ENCODE measurements at places on chromosomes 7 and 10. TPM values are rescaled to one million over a fixed set of nuclear protein-coding genes. Genes with fewer than 3 reads are reported as not detected.

GRCh38 chr10:35012781-35013180, 77.4 kb downstream of the CUL2 start:
- peaks cover 33% of the 10 kb centered on the region for H3K36me3 ChIP-seq
- no peak overlapping the region for H3K27ac ChIP-seq
- DNase-seq, result no peak
- H3K4me1 ChIP-seq, result no peaks in the 10 kb centered on the region
- H3K27me3 ChIP-seq, result no peaks in the 10 kb centered on the region

DNA sequence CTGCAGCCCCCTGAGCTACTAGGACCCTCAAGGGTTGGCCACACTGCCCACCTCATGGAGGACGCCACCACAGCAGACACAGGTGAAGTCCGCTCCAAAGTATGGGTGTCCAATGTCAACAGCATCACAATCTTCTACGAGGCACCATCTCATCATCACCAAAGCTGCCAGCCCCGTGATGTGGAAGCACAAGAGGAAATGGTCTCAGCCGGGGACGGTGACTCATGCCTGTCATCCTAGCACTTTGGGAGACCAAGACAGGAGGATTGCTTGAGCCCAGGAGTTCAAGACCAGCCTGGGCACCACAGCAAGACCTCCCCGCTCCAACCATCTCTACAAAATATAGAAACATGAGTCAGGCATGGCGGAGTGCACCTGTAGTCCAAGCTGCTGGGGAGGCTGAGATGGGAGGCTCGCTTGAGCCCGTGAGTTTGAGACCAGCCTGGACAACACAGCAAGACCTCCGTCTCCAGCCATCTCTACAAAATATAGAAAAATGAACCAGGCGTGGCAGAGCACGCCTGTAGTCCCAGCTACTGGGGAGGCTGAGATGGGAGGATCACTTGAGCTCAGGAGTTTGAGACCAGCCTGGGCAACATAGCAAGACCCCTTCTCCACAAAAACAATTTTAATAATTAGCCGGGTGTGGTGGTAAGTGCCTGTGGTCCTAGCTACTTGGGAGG, 48.8 kb upstream of the MYL10 start:
- H3K4me3 ChIP-seq, result no peak overlapping the region
- H3K27me3 ChIP-seq, result no peaks in the 10 kb centered on the region
- no peak for DNase-seq
- no peak overlapping the region for H3K27ac ChIP-seq
- H3K36me3 ChIP-seq, result no peaks in the 10 kb centered on the region
- H3K4me1 ChIP-seq, result peaks cover 17% of the 10 kb centered on the region

DNA sequence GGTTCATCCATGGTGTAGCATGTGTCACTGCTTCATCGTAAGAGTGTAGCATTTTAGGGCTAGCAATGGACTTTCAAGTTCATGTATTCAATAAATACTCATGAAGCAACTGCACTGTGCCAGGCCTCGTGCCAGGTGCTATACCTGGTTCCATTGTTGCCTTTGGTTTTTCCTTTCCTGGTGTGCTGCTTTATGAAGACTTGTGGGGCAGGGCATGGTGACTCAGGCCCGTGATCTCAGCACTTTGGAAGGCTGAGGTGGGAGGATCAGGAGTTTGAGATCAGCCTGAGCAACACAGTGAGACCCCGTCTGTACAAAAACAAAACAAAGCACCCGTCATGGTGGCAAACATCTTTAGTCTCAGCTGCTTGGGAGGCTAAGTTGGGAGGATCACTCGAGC, 2.2 kb upstream of the CPA4 start:
- DNase-seq, result no peak
- H3K36me3 ChIP-seq, result no peaks in the 10 kb centered on the region
- no peak overlapping the region for H3K27ac ChIP-seq
- H3K4me1 ChIP-seq, result peaks cover 7% of the 10 kb centered on the region
- H3K4me3 ChIP-seq, result no peak overlapping the region
- H3K27me3 ChIP-seq, result no peaks in the 10 kb centered on the region

DNA sequence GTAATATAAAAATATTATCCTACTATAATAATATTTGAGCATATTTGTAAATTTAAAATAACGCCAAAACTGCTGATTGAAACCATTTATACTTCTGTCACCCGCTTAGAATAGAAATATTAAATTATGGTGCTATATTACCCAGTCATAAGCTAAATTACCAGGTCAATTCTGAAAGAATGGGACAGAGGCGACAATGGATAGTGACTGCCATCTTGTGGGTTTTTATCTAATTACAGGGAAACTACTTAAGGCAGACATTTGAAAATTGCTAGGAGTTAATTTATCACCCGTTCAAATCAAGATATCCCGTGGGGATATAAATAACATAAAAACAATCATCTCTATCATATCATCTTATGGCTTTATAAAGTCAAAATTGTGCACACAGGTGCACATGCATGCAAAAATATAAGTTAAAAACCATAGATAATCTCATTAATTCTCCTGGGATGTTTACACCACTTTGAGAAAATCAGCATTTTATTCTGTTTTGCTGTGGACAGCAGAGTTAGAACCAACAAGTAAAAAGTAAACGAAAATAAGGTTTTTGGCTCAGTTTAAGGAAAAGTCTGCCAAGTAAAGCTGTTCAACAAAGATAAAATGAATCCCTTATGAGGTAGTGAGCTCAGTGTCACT, 41.3 kb upstream of the HPSE2 start:
- H3K4me3 ChIP-seq, result no peak overlapping the region
- H3K4me1 ChIP-seq, result no peaks in the 10 kb centered on the region
- DNase-seq, result no peak
- no peak overlapping the region for H3K27ac ChIP-seq

DNA sequence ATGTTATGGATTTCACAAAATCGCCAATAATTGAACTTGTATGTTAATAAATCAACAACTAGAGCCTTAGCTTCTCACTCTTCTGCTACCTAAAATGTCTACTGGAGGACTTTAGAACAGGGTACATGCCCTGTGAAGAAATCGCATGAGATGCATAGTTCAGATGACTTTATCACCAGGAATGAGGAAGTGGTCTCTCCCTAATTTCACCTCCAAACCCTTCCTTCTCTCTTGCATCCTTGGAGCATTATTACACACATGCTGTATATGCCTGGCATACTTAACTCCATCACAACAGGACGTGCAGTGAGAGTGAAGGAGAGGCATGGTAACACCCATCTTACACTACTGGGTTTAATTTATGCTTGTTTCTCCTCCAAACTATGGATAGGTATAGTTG, 27.8 kb downstream of the RHEB start:
- peaks cover 23% of the 10 kb centered on the region for H3K4me1 ChIP-seq
- no peak overlapping the region for H3K4me3 ChIP-seq
- no peaks in the 10 kb centered on the region for H3K27me3 ChIP-seq
- H3K36me3 ChIP-seq, result peaks cover 6% of the 10 kb centered on the region
- no peak for DNase-seq

DNA sequence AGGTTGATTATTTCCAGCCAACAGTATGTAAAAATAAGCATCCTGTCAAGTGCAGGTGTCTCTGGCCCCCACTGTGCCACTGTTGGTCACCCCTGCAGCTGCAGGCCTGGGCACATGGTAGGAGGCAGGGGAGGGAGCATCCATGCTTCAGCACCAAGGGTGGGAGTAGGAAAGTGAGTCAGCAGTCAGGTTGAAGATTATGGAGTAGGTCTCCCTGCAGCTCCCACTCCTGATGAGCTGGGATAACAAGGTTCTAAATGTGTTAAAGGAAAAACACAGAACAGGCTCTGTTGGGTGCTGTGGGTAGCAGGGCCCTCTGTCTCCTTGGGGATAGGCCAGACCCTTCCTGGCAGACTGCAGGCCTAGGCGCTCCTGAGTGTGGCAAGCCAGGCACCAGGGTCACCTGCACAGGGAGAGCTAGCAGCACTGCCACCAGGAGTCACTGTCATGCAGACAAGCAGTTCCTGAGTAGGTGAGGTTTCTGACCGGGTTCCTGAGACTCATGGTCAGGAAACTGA, 59.3 kb downstream of the NUDCD3 start:
- no peaks in the 10 kb centered on the region for H3K27me3 ChIP-seq
- DNase-seq, result no peak
- no peak overlapping the region for H3K27ac ChIP-seq

DNA sequence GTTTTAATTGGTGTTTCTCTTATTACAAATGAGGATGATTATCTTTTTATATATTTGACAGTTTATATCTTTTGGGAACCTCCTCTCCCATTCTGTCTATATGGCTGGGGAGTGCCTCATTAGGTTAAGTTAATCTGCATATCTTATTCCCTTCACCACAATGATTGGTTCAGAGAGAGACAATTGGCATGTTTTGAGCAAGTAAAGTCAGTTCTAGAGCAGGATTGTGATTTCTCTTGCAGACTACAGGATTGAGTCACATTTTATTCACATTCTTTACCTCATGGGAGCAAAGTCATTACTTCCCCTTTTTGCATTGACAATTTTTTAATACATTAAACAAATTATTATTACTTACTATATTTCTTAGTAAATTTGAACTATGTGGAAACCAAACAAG, 345.6 kb downstream of the MDFIC start:
- no peaks in the 10 kb centered on the region for H3K4me1 ChIP-seq
- no peak overlapping the region for H3K27ac ChIP-seq
- no peak for DNase-seq
- no peaks in the 10 kb centered on the region for H3K36me3 ChIP-seq

GRCh38 chr7:66666313-66666952, 37.8 kb downstream of the KCTD7 start:
- H3K27ac ChIP-seq, result no peak overlapping the region
- H3K4me1 ChIP-seq, result no peaks in the 10 kb centered on the region
- no peaks in the 10 kb centered on the region for H3K36me3 ChIP-seq
- no peak overlapping the region for H3K4me3 ChIP-seq
- no peaks in the 10 kb centered on the region for H3K27me3 ChIP-seq

DNA sequence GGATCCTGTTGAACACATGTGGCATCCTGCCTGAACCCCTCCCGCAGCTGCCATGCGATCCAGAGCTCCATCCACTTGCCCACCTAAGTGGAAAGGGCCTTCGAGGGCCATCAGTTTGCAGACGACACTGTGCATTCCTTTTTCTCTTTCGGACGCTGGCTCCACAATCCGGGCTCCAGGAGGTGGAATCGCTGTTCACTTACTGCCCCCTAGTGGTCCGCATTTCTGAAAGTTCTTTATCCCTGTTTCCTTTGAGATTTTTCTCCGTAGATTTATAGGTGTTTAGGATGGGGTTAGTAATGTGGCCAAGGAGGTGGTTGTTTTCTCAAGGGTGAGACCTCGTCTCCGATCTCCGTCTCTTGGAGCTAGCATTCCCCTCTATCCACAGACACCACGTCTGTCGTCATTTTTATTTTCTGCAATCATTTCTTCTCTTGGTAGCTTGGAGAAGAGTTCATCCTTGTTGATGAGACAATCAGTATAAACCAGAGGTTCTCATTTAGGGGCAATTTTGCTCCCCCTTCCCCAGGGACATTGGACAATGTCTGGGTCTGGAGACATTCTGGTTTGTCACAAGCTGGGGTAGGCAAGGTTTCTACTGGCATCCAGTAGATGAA, 204.6 kb downstream of the ARHGAP21 start:
- H3K36me3 ChIP-seq, result no peaks in the 10 kb centered on the region
- peak overlapping the region; percentile 21 for H3K4me3 ChIP-seq
- H3K4me1 ChIP-seq, result no peaks in the 10 kb centered on the region
- no peak for DNase-seq
- no peaks in the 10 kb centered on the region for H3K27me3 ChIP-seq

OPN1SW gene
- not detected for total RNA-seq

ETV1 gene
- 5.9 TPM for total RNA-seq
